Activated CD4-positive, alpha-beta T cell treated with anti-CD3 and anti-CD28 coated beads for 36 hours (primary cell): ENCODE measurements at places on chromosomes 13 and 19.

DNA sequence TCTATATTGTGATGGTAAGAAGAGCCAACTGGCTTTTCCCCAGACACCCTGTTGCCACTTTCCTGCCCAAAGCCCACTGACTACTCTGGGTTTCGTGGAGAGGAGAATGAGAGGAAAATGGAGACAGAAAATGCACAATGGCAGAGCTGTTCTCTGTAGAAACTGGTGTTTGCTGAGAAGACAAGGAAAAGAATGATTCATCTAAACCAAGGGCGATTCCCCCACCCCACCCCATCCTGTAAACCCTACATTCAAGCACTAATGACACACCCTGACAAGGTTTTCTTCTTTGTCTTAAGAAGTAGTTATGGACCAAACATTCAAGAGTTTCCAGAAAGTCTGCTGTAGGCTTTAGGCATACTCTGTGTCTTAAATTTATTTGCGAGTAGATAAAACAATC is 68.8 kb downstream of the DOCK9 start:
- peak; percentile 60 for DNase-seq

DNA sequence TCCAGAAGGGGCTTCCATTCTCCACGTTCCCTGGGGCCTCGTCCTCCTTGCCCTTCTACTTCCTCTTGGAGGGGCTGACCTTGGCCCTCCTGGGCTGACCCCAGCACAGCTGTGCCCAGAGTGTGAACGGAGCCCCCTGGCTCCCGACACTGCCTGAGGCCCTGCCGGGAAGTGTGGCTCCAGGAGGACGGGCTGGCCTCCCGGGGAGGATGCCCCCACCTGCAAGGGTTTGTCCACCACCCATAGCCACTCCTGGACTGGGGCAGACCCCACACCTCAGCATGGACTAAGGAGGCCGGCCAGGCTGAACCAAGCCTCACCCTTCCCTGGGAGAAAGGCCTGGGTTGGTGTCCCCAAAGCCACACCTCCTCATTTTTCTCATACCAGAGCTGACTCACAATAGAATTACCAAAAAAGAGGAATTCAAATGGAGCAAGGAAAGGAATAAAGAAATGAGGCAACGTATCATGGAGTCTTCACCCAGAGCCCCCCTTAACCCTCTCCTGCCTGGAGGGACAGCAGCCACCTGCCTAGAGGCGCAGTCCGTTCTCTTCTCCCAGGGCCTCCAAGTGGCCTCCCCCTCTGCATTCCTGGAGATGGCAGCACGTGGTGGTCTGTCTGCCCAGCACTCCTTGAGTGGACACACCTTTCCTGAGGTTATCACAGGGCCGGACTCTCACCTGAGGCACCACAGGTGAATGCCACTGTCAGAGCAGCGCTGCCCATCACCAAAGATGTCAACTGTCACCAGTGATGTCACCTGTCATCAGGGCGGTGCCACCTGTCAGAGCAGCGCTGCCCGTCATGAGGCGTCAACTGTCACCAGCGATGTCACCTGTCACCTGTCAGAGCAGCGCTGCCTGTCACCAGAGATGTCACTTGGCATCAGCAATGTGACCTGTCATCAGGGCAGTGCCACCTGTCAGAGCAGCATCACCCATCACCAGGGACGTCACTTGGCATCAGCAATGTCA is 3.1 kb upstream of the C13orf46 start:
- no peak for DNase-seq

DNA sequence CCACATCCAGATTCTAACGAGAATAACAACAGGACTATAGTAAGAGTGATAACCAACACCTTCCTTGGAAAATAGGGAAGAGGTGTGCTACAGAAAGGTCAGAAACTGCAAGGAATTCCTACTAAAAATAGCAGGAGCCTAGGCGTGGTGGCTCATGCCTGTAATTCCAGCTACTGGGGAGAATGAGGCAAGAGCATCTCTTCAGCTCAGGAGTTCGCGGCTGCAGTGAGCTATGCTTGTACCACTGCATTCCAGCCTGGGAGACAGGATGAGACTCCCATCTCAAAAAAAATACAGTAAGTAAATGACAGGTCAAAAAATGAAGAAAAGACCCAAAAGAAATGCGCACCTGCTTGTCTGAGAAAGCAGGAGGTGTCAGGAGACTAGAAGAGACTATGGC is 101.5 kb upstream of the TSHZ3 start:
- DNase-seq, result no peak

GRCh38 chr13:32538143-32538620 is 413 bp downstream of the N4BP2L2 start:
- DNase-seq, result no peak

DNA sequence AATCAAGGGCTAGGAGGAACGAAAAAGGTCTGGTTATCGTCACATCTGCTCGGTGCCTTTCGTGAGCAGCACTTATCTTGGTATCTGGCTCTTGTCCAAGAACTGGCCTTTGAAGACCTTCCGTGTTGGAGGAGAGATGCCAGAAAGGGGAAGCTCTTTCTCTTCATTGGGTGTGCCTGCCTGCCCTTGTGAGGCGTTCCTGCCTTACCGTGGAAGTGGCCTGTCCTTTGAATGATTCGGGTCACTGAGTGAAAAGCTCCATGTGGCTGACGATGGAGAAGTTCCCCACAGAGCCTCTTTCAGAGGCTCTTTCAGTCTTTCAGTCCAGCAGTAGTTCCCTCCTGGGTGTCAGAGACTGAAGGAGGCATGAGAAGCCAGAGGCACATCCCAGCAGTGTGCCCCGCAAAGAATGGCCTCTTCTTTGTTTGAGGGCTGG is 121.5 kb upstream of the SLC10A2 start:
- no peak for DNase-seq

GRCh38 chr13:44243198-44243857 is 130.3 kb upstream of the SERP2 start:
- peak; percentile 60 for DNase-seq
